SIG-M5 (cell line): ENCODE measurements at places on chromosomes 1 and 21.

GRCh38 chr21:40043423-40043822 lies 176.2 kb downstream of the PCP4 start:
- no peak for DNase-seq

GRCh38 chr1:200856716-200857357 lies 15.9 kb upstream of the GPR25 start:
- DNase-seq, result no peak

DNA sequence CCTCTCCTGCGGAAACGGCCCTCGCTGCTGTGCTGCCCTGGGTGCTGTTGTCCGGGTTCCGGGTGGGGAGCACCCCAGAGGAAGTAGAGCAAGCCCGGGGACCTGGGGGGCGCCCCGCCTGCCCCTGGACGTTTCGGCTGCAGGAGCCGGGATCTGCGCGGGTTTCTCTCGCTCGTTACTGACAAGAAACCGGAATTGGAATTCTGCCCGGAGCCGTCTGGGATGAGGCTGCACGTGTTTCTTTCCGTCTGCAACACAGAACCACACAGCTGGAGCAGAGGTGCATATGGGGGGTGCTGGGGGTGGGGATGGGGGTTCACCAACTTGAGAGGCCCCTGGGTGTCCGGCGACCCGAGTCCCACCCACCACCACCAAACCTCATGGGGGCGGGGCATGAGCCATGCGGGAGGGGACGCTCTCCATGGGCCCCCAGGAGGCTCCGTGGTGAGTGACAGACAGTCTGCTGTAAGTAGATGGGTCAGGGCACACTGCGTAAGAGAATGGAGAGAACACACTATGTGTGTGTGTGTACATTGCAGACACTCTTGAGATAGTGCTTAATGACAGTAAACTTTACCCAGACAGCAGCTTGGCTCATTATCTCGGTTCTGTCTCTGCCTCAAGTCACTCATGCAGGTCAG lies 261.4 kb upstream of the C1orf174 start:
- DNase-seq, result no peak

- DNase-seq, result no peak
These were observed 62.3 kb downstream of the NID1 start for GRCh38 chr1:236002572-236002971.

- no peak for DNase-seq
These were observed 13.7 kb downstream of the ZBTB17 start for GRCh38 chr1:15962176-15962575.

GRCh38 chr1:157697781-157698569 lies 2.6 kb downstream of the FCRL3 start:
- DNase-seq, result no peak

DNA sequence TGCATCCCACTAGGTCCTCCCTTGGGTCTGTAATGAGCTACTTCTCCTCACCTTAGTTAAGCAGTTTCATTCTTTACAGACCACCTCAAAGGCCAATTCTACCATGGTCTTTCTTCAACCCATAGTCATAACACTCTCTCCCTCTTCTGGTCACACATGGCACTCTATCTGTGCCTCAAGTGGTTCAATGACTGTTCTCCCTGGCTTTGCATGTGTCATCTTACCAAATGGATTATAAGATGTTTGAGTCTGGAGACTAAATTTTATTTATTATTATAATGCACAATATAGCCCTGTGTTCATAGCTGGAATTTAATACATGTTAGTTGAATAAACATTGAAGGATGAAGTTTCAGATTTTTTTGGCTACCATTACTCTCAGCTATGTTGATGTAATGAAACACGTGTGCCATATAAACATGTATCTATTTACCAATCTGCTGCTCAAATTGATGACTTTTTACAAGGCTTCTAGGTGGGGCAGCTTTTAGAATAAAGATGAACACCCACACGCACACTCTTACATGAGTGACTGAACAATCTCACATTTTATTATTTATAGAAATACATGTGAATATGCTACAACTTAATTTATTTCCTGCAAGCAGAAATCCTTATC lies 102.1 kb downstream of the RUNX1 start:
- no peak for DNase-seq

DNA sequence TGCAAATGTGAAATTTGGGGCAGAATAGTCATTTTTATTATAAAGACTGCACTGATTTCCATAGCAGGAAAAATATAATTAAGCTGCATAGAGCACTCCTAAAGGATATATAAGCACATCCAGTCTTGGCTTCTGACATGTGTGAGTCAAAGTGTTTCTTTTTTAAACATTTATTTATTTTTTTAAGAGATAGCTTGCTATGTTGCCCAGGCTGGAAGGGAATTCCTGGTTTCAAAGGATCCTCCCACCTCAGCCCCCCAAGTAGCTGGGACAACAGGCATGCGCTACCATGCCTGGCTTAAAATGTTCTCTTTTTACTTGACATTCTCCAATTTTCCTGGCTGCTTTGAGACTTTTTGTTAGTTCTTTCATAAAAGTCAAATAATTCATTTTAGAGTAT lies 126.1 kb downstream of the HMCN1 start:
- no peak for DNase-seq

DNA sequence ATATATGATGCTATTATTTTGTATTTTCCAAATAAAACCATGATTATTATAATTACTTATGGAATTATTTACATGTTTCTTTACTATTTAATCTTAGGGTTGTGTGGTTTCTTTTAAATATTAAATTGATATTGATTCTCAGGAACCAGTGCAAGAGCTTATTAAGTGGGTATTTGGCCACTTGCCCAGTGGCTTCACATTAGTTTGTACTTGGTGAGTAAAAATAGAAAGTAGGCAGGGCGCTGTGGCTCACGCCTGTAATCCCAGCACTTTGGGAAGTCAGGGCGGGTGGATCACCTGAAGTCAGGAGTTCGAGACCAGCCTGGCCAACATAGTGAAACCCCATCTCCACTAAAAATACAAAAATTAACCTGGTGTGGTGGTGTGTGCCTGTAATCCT lies 497.1 kb downstream of the PTPRC start:
- no peak for DNase-seq

DNA sequence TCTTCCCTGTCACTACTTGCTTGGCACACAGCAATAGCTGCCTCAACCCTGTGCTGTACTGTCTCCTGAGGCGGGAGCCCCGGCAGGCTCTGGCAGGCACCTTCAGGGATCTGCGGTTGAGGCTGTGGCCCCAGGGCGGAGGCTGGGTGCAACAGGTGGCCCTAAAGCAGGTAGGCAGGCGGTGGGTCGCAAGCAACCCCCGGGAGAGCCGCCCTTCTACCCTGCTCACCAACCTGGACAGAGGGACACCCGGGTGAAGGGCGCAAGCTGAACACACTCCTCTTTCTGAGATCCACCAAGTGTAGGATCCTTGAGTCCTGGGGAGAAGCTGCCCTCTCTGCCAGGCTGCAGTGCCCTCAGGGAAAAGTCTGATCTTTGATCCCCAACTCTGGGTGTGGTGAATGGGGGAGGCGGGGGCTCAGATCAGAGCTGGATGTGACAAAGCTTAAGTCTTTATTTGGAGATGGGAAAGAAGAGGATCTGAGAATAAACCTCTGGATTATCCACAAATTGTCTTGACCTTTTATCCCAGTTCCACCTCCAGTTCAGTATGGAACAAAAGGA lies 1.2 kb downstream of the RXFP4 start:
- DNase-seq, result no peak

DNA sequence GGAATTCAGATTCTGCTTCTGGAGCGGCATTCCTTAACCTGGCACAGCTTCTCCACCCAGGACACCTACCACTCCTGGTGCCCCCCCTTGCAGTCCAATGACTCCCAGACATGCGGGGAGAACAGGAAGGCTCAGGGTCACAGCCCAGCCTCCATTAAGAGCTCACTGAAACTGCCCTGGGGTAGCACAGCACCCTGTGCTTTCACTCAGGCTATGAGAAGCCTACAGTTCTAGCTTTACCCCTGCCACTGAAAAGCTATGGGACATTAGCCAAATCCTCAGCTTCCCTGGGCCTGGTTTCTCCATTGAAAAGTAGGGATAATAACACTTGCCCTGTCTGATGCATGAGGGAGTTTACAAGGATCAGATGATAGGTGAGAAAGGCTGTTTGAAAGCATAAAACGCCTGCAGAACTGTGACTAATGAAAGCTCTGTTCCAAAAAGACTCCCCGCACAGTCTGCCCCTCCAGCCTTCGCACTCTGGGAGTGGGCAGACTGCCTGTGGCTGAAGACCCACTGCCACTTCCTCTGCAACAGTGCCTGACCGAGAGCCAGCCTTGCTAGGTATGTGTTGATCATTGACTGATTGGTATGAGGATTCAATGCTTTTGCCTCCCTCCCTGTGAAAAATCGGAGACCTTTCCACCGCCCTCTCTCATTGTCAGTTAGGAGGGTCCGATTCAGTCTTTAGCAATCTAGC lies 2.7 kb upstream of the CLDN19 start:
- no peak for DNase-seq

DNA sequence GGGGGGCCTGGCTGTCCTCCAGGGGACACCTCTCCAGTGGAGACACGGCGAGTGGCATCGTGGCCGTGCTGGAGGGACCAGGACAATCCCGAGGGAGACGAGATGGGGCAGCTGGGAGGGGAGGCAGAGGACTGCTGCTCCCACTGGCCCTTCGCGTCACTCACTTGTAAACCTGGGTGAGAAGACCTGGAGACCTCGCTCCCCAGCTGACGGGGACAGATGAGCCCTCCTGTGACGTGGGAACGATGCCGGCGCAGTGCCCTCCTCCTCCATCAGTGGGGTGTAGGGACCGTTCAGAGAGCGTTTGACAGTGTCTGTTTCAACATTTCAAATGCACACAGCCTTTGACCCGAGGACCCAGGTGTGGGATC lies 4.6 kb downstream of the SPATC1L start:
- DNase-seq, result no peak

GRCh38 chr1:24319312-24319863 lies at the start of gene GRHL3:
Gene GRHL3 (plus strand): TSS chr1:24319357. CDS start chr1:24319552, 195 bp downstream.
- DNase-seq, result no peak

GRCh38 chr1:106678279-106679050 lies 378.0 kb upstream of the PRMT6 start:
- DNase-seq, result no peak

DNA sequence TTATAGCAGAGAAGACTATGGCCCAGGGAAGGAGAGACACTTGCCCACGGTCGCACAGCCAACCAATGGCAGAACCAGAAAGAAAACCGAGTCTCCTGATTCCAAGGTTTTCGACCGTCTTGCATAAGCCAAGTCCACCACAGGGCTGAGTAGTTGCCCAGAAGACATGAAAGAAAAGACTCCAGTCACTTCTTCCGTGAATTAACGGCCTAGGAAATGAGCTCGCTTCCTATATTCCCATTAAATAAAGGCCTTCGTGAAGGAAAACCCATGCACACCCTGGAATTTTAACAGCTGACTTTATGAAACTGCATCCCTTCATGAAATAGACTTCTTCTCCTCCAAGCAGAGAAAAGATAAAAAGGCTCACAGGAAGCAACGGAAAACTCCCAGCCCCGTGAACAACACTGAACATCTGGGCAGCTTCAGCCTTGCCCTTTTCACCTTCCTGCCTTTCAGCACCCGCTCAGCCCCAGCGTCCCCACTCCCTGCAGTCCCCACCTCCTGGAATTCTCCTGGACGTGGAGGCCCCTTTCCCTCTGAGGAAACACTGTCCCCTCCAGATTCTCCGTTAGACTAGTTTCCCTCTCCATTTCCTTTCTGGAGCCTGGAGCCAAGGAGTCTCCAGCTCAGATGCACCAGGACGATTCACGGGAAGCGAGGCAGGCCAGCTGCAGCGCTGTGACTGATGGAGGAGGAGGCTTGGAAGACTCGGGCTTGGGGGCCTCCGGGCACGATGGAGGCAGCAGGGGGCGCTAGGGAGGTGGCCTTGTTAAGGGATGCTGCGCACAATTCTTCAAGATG lies 2.7 kb upstream of the MYOC start:
- DNase-seq, result no peak

DNA sequence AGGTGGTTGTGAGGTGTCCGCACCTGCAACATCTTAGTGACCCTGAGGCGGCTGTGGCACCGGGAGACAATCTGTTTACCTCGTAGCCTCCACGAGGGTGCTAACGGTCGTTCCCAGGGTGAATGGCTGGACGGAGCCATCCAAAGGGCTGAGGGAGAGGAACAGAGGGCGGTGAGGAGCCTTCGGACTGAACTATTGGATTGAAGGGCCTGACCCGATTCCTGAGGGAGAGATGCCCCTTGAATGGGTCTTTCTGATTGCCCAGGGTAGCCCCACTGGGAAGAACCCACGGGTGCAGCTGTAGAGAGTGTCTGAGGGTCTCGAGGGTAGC lies 2.3 kb downstream of the NR5A2 start:
- no peak for DNase-seq

GRCh38 chr1:17287130-17287776 lies 20.7 kb upstream of the PADI4 start:
- no peak for DNase-seq

GRCh38 chr1:247111700-247112478 lies 7.7 kb upstream of the ZNF669 start:
- no peak for DNase-seq

- no peak for DNase-seq
These were observed 82.7 kb downstream of the CDC7 start for GRCh38 chr1:91583326-91583755.
